ENCODE measurements at places on chromosomes 2 and 18.

- DNase-seq: no peak
Observed at GRCh38 chr2:208929894-208930427, 493.9 kb upstream of the MAP2 start.

GRCh38 chr2:230575642-230576324 is 136.9 kb upstream of the CAB39 start:
- no peak for DNase-seq

GRCh38 chr18:1708006-1708405 is 803.3 kb downstream of the ADCYAP1 start:
- no peak for DNase-seq

- no peak for DNase-seq
Observed at GRCh38 chr2:241188361-241189092, at the start of gene ANO7. ANO7 (plus strand) TSS chr2:241188677; CDS start chr2:241190064, 1,387 bp downstream.

DNA sequence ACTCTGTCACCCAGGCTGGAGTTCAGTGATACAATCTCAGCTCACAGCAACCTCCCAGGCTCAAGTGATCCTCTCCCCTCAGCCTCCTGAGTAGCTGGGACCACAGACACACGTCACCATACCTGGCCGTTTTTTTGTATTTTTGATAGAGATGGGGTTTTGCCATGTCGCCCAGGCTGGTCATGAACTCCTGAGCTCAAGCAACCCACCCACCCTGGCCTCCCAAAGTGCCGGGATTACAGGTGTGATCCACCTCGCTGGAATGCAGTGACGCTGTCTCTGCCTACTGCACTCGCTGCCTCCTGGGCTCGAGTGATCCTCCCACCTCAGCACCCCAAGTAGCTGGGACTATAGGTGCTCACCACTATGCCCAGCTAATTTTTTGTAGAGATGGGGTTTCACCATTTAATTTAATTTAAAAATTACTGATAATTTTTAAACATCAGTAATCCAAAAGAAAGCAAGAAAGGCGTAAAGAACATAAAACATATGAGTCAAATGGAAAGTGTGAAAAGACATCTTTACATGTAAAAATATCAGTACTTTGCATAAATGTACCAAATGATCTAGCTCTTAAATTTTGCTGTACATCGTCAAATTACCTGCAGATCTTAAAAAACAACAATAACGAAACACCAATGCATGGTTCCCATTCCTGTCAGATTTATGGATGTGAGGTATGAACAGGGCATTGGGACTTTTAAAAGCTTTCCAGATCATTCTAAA is 2.8 kb upstream of the ZNF236 start:
- DNase-seq: no peak

DNA sequence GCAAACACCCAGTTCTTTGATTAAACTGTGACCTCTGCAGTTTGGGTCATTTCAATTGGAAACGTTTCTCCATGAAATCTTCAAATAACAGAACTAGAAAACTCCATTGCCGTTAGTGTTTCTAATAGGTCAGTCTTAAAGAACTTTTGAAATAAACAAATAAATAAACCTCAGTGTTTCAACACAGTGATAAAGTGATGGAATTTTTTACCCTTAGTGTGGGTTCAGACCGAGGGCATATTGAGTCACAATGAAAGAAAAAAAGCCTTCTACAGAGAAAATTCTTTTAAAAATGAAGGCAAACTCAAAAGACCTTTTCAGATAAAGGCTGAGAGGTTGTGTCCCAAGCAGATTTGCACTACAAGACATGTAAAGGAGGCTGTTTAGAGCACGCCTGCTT is 149.6 kb downstream of the NCKAP5 start:
- DNase-seq: no peak

GRCh38 chr2:239928391-239929350 is 96.5 kb downstream of the NDUFA10 start:
- no peak for DNase-seq

DNA sequence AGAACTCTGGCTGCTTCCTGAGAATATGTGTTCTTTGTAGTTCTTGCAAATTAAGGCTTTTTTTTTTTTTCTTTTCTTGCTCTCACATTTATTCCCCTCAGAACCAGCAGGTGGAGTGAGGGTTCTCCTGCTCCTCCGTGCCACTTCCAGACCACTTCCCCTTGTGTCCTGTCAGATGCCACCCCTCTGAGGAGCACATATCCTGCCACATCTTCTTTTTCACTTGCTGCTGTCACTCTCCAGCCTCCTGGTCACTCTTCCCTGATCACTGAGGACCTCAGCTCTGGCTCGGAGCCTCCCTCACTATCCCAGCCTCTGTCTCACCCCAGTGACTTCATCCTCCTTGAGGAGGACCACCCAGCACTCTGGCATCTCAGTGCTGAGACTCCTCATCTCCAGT is 100.5 kb downstream of the TACR1 start:
- no peak for DNase-seq

GRCh38 chr2:205787761-205788160 is 105.5 kb downstream of the NRP2 start:
- DNase-seq: no peak

GRCh38 chr2:74051504-74051903 is 66.8 kb downstream of the TET3 start:
- no peak for DNase-seq

DNA sequence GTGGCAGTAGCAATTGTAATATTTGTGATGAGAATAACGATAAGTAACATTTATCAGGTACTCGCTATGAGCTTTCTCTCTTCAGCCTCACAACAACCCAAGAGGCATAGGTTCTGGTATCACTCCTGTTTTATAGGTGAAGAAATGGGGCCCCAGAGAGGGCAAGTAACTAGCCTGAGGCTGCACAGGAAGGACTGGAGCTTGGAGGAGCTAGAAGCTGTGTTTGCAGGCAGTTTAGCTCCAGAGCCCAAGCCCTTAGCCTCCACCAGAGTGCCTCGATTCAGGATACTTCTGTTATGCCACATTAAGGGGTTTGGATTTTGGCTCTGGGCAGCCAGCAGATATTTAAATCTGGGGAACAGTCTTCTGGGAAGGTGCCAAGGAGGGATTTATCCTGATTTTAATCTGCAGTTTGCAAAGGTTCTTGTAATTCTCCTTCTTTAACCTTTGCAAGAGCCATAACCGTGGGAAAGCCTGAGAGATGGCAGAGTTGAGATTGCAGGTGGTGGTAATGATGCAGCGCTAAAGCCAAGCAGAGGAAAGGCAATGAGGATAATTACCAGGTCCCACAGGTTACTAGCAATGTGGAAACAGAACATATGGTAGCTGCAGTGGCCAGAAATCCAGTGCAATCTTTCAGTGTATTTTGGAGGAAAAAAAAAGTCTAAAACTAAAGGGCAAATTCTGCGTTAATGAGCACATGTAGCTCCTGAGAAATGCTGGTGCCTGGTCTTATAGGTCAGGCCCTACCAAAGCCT is 9.1 kb downstream of the MOCOS start:
- no peak for DNase-seq

DNA sequence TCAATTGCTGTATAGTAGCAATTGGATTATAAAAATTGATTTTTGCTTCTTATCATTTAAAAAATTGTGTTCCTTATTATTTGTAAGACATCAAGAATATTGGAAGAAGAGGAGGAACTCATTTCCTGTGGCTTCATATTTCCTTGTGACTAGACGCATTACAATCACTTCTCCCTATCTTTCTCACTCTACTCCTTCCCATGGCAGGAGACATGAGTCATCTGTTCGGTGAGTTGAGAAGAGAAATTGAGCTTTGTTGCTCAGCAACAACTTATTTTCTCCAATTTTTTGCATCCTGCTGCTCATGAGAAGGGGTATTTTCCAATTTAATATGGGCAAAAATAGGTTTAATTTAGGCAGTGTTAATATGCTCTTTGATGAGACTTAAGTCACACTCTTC is 1783.9 kb downstream of the SUCLG1 start:
- no peak for DNase-seq

DNA sequence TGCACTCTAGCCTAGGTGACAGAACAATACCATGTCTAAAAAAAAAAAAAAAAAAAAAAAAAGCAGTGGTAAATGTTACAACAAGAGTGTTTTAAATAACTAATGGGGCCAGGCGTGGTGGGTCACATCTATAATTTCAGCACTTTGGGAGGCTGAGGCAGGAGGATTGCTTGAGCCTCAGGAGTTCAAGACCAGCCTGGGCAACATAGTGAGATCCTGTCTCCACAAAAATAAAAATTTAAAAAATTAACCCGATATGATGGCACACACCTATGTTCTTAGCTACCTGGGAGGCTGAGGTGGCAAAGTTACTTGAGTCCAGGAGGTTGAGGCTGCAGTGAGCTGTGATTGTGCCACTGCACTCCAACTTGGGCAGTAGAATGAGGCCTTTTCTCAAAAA is 37.1 kb downstream of the PAPOLG start:
- no peak for DNase-seq

DNA sequence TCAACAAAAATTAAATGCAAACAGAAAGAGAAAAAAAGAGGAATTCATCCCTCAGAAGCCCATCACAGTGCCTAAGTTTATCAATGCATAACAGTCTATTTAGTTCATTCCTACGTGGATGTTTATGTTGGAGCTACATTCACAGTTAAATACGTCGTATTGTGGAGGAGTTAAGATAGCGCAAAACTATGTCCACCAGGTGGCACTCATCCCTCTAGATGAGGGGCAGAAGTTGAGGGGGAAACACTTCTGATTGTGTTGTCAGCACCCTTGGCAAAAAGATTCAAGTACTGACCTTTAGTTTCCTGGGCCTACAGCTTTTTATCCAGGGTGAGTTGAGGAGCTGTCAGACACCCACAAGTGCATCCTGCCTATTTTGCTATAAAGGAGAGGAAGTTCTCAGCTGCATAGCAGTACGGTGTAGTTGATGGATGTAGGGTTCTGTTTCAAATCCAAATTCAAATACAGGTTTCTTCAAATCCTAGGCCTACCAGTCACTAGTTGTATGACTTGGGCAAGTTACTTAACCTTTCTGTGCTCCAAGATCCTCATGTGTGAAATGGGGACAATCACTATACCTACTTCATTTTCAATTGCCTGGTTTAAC is 26.8 kb upstream of the MYO1B start:
- no peak for DNase-seq

DNA sequence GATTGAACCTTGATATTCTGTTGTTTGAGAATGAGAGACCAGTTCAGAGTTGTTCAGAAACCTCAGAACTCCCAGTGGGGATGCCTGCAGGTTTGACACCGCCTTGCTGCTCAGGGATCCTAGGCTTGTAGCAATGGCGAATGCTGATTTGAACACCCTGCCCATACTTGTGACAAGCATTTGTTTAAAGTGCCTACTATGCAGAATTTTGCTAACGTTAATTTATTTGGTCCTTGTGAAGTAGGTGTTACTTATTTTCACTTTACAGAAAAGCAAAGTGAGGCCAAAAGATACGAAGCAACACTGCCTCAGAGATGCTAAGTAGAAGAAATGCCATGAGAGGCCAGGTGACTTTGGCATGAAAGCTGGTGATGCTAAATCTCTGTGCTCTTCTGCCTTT is 32.3 kb downstream of the STON1 start:
- DNase-seq: no peak

- no peak for DNase-seq
Observed at GRCh38 chr2:229071292-229071976, 199.7 kb downstream of the PID1 start.

DNA sequence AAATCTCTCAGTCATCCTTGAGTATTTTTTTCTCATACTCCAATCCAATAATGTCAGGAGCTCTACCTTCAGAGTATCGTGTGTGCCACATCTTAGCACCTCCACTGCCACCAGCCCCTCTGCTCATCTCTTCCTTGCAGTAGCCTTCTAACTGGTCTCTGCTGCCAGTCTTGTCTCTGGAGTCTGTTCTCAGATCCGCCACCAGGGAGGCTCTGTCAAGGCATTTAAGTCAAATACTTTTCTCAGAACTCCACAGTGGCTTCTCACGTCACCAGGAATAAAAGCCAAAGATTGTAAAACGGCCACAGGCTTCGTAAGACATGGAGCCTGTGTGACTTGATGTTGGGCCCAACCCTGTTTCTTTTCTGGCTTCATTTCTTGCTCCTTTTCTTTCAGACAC is 7.1 kb downstream of the UNC50 start:
- DNase-seq: no peak
